ENCODE measurements at places on chromosomes 2 and 18. TPM values are rescaled to one million over a fixed set of nuclear protein-coding genes. Genes with fewer than 3 reads are reported as not detected.
A peak's percentile ranks its signal among the peaks of the same experiment; 100 is the strongest.

DNA sequence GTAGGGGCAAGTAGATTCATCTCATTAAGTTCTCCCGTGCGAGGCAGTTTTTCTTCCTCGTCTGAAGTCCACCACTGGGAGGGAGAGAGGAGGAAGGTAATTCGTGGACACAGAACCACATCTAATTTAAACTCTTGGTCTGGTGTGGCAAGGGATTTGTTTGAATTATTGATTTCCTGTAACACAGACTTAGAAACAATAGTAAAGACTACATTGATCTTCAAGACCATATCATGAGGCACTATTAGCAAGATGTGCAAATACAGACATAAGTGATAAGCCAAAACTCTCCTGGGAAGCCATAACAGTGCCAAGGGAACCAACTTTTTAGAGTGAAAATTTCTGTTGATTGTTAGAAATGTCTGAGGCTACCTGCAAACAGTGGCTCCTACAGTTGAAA is 158.6 kb downstream of the ALPK2 start:
- H3K36me3 ChIP-seq: no peaks in the 10 kb centered on the region
- H3K27ac ChIP-seq: no peak overlapping the region
- H3K27me3 ChIP-seq: peaks cover 14% of the 10 kb centered on the region
- no peaks in the 10 kb centered on the region for H3K4me1 ChIP-seq
- H3K4me3 ChIP-seq: no peak overlapping the region

GRCh38 chr2:240991378-240992263 is 6.8 kb upstream of the SNED1 start:
- DNase-seq: no peak
- H3K4me3 ChIP-seq: peak overlapping the region; percentile 38
- H3K27me3 ChIP-seq: no peaks in the 10 kb centered on the region
- peak overlapping the region; percentile 62 for H3K27ac ChIP-seq

The POMC gene
- not detected for total RNA-seq

DNA sequence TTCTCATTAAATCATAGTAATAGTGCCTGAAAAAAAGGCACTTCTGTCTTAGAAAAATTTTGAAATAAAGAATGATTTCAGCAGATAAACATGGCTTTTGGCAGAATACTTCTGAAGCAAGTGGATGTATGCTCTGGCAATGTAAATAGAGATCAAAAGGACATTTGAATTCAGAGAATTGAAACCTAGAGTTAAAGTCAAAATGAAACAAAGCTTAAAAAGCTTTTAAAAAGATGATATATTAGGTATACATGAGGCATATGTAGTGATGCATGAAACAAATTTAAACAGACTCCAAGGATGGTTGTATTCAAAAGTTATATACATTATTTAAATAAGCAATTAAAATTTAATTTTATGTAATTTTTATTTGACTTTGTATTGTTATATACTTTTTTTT is 1344.5 kb upstream of the TMEFF2 start:
- no peak overlapping the region for H3K4me3 ChIP-seq
- no peaks in the 10 kb centered on the region for H3K27me3 ChIP-seq
- H3K4me1 ChIP-seq: no peaks in the 10 kb centered on the region
- no peak for DNase-seq
- no peak overlapping the region for H3K27ac ChIP-seq
- H3K36me3 ChIP-seq: no peaks in the 10 kb centered on the region

DNA sequence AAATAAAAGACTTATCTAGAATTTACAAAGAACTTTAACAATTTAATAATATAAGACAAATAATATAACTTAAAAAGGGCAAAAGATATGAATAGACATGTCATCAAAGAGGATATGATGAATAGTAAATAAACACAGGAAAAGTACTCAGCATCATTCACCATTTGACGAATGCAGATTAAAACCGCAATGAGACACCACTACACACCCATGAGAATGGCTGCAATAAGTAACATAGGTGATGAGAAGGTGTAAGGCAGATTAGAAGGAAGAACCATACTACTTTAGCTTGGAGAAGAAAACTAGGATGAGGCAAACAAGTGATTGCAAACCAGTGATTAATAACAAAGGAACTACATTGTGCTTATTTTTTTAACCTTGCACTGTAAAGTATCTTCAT is 152.0 kb downstream of the CYRIA start:
- DNase-seq: no peak
- H3K36me3 ChIP-seq: no peaks in the 10 kb centered on the region
- H3K4me1 ChIP-seq: no peaks in the 10 kb centered on the region
- peaks cover 24% of the 10 kb centered on the region for H3K27me3 ChIP-seq

GRCh38 chr2:69977906-69978482 is 16.6 kb upstream of the ASPRV1 start:
- no peak overlapping the region for H3K4me3 ChIP-seq
- no peak for DNase-seq
- no peaks in the 10 kb centered on the region for H3K27me3 ChIP-seq
- no peak overlapping the region for H3K27ac ChIP-seq
- H3K4me1 ChIP-seq: peaks cover 12% of the 10 kb centered on the region

- H3K36me3 ChIP-seq: no peaks in the 10 kb centered on the region
- no peaks in the 10 kb centered on the region for H3K4me1 ChIP-seq
- no peak for DNase-seq
- no peak overlapping the region for H3K27ac ChIP-seq
- H3K4me3 ChIP-seq: no peak overlapping the region
- H3K27me3 ChIP-seq: no peaks in the 10 kb centered on the region
Measured at GRCh38 chr2:10233131-10234012, 69.3 kb upstream of the HPCAL1 start.

DNA sequence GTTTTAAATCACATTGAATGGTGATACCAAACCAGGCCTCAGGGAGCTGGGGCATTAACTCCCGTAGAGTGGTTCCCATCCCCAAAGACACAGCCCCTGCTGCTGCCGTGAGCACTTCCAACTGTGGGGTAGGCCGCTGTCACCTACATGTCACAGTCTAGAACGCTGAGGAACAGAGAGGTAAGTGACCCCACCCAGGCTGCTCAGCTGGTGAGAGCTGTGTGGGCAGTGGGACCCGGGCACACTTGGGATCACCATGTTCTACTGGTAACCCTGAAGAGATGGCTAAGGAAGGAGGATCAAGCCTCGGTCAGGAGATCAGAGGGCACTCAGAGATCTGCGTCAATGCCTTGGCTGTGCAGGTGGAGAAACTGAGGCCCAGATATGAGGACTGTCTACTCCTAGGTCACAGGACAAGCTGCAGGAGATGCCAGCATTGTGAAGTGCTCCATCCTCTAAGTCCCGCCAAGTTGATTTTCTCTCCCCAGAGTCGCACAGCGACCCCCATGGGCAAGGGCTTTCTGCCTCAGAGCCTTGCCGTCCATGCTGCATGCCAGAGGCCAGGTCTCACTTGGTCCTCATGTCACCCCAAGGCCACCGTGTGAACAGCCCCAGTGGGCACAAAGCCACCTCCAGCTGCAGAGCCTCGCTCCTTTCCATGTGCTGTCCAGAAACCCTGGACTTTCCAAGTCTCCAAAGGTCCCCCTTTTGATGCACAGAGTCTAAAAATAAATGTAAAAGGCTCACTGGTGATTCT is 144.2 kb upstream of the OTOS start:
- no peak overlapping the region for H3K27ac ChIP-seq
- peak; percentile 64 for DNase-seq
- H3K36me3 ChIP-seq: peaks cover 2% of the 10 kb centered on the region
- no peaks in the 10 kb centered on the region for H3K4me1 ChIP-seq
- H3K4me3 ChIP-seq: no peak overlapping the region
- H3K27me3 ChIP-seq: peaks cover 44% of the 10 kb centered on the region

DNA sequence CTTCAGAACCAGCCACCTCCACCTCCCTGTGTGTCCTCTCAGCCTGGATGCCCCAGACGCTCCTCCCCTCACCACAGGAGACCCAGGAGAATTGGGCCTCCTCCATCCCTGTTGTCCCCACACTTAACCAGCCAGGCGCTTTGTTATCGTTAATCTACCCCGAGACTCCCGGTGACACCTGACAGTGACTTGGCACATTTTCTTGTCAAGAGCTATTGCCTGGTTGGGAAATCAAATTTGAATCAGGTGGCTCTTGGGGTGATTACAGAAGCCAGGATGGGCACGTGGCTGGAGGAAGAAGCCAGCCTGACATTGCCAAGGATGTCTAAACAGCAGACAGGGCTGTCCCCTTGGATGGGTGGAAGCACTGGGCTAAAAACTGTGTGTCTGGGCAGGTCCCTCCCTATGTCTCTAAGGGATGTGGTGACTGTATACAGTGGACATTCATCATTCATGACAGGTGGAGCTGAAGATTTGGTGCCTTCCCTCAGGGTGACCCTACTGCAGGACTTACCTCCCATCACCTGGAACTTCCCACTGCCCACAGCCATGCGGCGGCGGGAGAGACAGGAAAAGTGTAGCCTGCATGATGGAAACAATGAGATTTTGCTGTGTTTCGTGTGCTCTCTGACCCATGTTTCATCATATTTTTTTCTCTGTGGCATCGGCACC is 157.2 kb upstream of the CAPN13 start:
- no peaks in the 10 kb centered on the region for H3K4me1 ChIP-seq
- no peak overlapping the region for H3K27ac ChIP-seq
- H3K27me3 ChIP-seq: no peaks in the 10 kb centered on the region
- DNase-seq: no peak
- no peaks in the 10 kb centered on the region for H3K36me3 ChIP-seq

The LRP1B gene
- total RNA-seq: 3.6 TPM
